ENCODE measurements at places on chromosomes 2 and 18. TPM values are rescaled to one million over a fixed set of nuclear protein-coding genes. Genes with fewer than 3 reads are reported as not detected.

GRCh38 chr2:233519787-233520611, 46.6 kb downstream of the USP40 start:
- DNase-seq, result no peak

The TLK1 gene
- total RNA-seq, result 7.8 TPM

DNA sequence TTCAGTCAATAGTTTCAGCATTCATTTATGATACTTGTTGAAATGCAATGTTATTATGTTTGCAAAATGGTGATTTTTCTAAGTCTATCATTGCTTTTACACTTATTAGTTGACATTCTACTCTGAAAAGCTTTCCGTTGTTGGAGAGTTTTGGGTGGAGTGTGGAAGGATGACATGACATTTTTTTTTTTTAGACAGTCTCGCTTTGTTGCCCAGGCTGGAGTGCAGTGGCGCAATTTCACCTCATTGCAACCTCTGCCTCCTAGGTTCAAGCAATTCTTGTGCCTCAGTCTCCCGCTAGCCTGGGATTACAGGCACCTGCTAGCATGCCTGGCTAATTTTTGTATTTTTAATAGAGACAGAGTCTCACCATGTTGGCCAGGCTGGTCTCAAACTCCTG, 29.8 kb downstream of the PIKFYVE start:
- no peak for DNase-seq

DNA sequence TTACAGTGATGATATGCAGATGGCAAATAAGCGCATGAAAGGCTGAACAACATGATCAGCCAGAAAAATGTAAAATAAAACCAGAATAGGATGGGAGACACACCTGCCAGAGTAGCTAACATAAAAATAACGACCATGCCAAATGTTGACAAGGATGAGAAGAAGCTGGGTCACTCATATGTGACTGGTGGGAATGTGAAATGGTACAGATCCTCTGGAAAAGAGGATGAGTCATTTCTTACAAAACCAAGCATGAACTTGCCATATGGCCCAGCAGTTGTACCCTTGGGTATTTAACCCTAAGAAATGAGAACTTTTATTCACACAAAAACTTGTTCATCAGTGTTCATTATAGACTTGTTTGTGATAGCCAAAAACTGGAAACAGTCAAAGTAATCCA, 143.8 kb downstream of the SH3BP4 start:
- no peak for DNase-seq

GRCh38 chr2:506451-506850, 170.8 kb downstream of the TMEM18 start:
- no peak for DNase-seq

The ZAP70 gene
- not detected for total RNA-seq

GRCh38 chr2:128413014-128413717, 94.5 kb upstream of the HS6ST1 start:
- DNase-seq, result no peak

- no peak for DNase-seq
Observed at GRCh38 chr18:76953156-76953555, 130.8 kb downstream of the ZNF236 start.

- DNase-seq, result no peak
Observed at GRCh38 chr2:213609570-213610170, 325.4 kb downstream of the SPAG16 start.

GRCh38 chr2:185526161-185526560, 212.4 kb upstream of the FSIP2 start:
- DNase-seq, result no peak

DNA sequence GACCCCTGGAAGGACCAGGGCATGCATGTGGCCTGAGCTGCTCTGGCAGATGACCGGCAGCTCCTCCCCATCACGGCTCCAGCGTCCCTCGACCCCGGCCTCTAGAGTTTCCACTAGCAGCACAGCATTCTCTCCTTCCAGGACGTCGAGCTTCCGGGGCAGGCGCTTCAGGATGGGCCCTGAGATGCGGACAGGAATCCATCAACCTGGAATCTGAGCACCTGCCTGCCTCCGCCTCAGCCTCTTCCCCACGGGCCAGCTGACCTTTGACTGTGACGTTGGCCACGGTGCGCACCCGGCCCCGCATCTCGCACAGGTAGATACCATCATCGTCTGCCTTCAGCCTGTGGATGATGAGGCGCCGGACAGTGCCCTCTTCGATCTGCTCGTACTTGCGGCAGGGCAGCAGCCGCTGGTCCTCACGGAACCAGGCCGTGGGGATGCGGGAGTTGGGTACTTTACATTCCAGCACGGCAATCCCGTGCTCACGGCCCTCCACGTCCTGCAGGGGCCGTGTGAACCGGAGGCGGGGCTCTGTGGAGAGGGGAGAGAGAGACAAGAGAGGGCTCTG, 3.5 kb downstream of the OBSL1 start:
- no peak for DNase-seq

GRCh38 chr2:24909555-24910177, 10.4 kb downstream of the ADCY3 start:
- no peak for DNase-seq
